HT-29 (cell line): ENCODE measurements at places on chromosomes 3 and 15.

DNA sequence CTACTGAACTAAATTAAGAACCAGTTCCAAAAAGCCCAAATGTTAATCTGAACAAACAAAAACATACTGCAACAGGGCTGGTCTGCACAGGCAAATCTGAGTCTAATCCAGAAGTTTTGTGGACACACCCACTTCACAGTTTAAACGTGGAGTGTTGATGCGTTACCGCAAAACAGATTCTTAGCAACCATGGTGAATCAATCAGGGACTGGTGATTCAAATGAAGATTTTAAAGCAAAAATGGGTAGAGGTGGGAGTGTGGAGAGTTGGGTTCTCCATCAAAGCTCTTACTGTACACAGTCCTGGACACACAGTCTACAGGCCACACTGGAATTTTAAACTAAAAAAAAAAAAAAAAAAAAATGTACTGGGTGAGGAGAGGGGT lies 5.2 kb downstream of the ANXA2 start:
- DNase-seq, result peak; percentile 95

GRCh38 chr3:161038725-161039124 lies 66.4 kb downstream of the B3GALNT1 start:
- no peak for DNase-seq

GRCh38 chr3:4846543-4846942 lies 132.7 kb upstream of the BHLHE40 start:
- no peak for DNase-seq

- no peak for DNase-seq
Measured at GRCh38 chr3:85574006-85574705, 615.4 kb downstream of the CADM2 start.

DNA sequence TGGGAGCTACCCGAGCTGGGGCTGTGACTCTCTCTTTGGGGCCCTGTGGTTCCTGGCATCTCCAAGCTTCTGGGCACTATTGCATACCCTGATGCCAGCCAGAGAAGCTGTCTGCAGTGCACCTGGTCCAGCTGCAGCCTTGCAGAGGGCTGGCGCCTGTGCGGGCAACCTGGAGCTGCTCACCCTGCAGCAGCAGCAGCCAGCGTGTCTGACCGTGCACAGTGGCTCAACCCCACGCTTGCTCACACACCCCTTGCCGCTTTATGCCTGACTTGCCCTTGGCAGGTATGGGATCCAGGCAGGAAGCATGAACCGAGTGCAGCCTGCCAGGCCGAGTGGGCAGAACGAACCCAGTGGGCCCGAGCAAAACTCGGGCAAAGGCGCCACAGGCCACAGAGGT lies 69.9 kb downstream of the GLB1 start:
- DNase-seq, result no peak

- no peak for DNase-seq
Measured at GRCh38 chr3:100982710-100983109, 10.5 kb downstream of the ABI3BP start.

- peak; percentile 52 for DNase-seq
Measured at GRCh38 chr3:53845103-53845880, 927 bp downstream of the CHDH start.

- no peak for DNase-seq
Measured at GRCh38 chr3:117656391-117656790, 946.8 kb downstream of the TUSC7 start.

DNA sequence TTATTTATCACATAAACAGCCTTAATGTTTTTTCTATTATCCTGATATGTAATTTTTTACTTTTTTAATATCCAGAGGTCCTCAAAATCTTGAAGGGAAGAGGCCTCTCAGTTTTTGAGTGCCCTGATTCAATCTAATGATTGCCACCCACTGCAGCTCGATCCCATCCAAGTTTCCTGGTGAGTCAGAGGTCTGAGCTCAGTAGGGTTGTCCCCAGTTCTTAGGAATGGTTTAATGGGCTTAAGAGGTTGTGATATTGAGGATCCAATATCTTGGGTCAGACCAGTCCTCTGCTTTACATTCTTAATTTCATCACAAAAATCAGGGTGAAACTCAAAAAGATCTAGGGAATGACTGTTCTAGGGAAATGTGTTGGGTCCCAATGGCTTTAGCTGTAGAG lies 238.5 kb downstream of the NSUN3 start:
- DNase-seq, result no peak

DNA sequence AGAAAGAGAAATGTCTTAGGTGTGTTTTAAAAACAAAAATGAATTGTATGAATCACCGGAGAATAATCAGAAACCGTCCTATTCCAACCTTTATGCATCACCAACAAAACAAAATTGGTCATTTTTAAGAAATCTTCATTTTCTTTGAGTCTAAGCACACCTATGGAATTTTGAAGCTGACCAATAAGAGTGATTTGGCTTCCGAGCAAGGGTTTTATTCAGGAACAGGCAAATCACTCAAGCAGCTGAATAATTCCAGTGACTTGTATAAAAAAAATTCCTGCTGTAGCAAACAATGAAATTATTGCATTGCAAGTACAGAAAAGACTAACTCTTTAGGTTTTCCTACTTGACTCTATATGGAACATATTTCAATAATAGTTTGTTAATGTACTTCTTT lies 83.8 kb upstream of the FNDC3B start:
- no peak for DNase-seq

GRCh38 chr15:66855041-66855440 lies 153.0 kb downstream of the SMAD6 start:
- no peak for DNase-seq

GRCh38 chr3:37256447-37256846 lies 82.1 kb upstream of the LRRFIP2 start:
- no peak for DNase-seq

GRCh38 chr3:31876331-31876730 lies 104.7 kb downstream of the OSBPL10 start:
- no peak for DNase-seq
